Stimulated activated CD8-positive, alpha-beta memory T cell treated with anti-CD3 and anti-CD28 coated beads, Interleukin-7, amount 100 ng/mL, for 24 hours (primary cell): ENCODE measurements at places on chromosomes 12 and 14.

- DNase-seq, result no peak
Measured at GRCh38 chr12:70948976-70949336, 28.4 kb upstream of the PTPRR start.

- no peak for DNase-seq
Measured at GRCh38 chr14:92801917-92802316, 7.8 kb downstream of the GOLGA5 start.

GRCh38 chr12:108646600-108647579 lies 13.2 kb upstream of the SELPLG start:
- DNase-seq, result no peak

DNA sequence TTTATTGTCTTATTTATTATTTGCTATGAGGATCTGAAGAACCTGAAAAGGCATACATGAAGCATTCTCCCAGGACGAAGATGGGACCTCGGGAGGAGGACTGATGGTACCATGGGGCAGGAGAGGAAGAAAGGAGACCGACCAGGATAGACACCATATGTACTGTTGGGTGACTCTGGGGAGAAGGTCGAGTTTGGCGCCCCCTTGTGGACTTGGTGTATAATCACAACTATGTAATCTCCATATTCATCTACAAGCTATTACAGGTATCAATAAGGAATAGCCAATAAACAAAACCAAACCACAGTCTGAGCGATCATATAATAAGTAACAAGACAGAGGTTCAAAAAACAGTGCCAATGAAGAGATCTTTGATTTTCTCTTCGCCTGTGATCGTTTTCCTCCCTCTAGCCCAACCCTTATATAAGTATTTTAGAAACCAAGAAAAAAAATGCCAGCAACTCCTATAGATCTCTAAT lies 139.1 kb downstream of the SPTSSA start:
- DNase-seq, result peak; percentile 60

- no peak for DNase-seq
Measured at GRCh38 chr12:12870465-12870864, 20.9 kb upstream of the GPRC5A start.

GRCh38 chr12:85155791-85156190 lies 119.6 kb downstream of the LRRIQ1 start:
- DNase-seq, result no peak

DNA sequence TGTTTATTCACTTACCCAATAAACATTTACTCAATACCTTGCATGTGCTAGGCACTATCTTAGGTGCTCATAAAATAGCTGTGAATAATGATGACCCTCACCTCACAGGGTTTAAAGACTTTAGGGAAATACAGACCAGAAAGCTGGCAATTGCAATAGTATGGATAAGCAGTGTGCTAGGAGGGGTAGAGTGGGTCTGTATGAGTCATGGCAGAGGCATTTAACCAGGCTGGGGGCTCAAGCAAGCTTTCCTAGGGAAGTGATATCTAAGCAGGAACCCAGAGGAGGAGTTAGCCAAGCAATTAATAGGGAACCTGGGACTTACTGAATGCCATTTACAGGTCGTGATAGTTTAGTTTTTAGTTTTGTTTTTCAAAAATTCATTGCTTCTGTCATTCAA lies 123.9 kb upstream of the CCDC198 start:
- no peak for DNase-seq

GRCh38 chr14:70789961-70790360 lies 19.4 kb downstream of the MAP3K9 start:
- no peak for DNase-seq

DNA sequence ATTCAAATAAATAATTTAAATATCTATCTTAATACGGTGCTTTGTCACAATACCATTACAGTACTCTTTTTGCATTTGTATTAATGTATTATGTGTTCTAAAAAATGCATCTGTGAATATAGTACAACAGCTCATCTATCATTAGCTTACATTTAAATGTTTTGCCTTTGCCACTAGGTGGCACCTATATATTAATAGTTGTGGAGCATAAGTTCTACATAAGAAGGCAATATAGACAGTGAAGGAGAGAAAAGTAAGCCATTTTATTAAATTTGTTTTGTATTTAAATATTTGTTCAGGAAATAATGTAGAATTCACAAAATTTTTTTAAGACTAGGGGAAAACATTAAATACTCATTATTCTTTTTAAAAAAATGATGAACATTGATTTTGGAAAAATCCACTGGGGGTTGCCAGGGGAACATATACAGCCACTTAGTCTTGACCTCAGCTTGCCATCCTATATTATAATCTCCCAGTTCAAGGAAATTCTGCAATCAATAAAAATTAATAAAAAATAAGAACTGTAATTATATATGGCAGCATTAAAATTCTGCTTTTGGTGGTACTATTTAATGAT lies 9.8 kb downstream of the CCER1 start:
- no peak for DNase-seq

DNA sequence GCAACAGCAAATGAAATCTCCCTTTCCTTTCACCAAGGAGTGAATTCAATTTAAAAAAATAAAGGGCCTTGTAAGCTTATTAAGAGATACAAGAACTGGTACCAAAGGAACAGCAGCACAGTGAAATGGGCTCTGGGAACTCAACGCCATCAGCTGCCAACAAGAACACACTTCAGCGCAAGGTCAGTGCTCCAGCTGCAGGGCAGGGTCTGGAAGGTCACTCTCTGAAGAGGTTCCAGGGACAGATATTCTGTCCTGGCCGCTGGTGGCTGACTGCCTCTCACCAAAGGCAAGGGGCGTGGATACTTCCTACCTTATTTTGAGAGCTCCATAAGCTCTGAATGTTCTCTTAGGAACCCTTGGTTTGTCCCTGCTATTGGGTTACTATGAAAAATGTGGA lies 186.6 kb downstream of the CALM1 start:
- no peak for DNase-seq

DNA sequence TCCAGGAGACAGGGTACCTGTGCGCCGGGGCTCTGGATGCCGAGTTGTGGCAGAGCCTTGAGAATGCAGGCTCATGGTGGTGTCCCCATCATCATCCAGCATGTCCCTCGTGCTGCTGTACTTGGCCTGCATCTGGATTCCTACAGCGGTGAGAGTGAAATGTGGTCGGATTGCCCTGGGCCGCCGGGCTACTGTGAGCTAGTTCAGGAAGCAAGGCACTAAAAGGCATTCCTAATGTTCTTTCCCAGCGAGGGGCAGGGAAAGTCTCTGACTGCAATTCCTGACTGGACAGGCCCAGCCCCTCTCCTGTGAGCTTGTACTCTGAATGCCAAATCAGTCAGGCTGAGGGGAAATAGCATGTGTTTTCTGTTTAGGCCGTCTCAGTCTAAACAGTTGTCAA lies at the start of gene CLEC1A:
TSS of gene CLEC1A (minus strand) at position 195 of the 400 bp plus-strand sequence. CDS start at position 132, 63 bp downstream.
- DNase-seq, result no peak

- DNase-seq, result no peak
Measured at GRCh38 chr12:105861227-105861626, 277.5 kb downstream of the NUAK1 start.

DNA sequence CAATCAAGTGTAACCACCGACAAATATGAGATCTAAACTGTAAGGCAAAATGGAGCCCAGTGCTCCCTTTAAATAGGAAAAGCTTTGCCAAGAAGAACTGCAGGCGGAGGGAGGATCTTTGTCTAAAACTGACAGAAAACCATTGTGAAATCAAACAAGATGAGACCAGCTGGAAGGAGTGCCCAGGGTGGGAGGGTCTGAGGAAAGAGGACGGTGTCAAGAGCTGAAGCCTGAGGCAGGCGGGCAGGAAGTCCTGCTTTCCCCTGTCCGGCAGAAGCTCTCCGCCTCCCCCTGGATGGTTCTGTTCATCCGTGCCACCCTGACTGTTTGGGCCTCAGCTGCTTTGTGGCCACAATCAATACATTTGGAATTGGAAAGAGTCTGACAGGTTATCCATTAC lies 37.5 kb downstream of the CDC42BPB start:
- no peak for DNase-seq

DNA sequence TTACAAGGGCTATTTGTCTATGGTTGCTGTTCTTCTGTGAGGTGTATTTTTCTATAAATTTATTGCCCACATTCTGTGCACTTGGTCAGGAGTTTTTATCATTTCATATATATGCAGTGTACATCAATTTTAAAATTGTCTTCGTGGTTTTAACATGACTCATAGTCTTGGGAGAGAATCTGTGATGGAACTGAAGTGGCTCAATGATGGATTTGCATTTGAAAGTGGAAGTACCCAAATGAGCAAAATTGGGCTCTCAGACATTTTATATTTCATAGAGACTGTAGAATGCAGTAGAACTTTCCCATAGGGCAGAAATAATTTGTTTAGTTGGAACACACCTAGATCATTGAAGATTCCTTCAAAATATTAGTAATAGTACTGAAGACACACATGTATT lies 1.9 kb upstream of the SCFD1 start:
- no peak for DNase-seq

DNA sequence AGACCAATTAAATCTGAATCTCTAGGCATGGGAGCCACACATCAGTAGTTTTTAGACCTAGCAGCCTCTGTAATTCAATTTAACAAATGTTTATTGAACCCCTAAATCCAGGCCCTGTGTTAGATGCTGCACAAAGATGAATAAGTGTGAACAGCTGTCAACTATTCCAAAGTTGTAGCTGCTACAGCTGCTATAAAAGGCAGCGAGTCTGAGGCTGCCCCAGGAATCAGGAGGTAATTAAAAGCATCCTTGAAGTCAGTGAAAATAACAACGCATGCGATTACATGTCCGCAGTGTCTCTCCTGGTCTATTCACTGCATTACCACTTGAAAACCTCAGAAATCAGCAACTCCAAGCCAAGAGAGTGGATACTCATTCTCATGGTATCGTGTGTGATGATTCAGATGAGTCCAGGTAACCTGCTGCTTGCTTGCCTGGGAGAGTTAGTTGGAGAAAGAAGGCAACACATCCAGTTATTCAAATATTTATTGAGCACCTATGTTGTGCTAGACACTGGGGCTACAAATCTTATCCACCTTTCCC lies 34.9 kb upstream of the DDHD1 start:
- DNase-seq, result no peak

GRCh38 chr12:73277971-73278370 lies 1005.8 kb downstream of the TRHDE start:
- no peak for DNase-seq

DNA sequence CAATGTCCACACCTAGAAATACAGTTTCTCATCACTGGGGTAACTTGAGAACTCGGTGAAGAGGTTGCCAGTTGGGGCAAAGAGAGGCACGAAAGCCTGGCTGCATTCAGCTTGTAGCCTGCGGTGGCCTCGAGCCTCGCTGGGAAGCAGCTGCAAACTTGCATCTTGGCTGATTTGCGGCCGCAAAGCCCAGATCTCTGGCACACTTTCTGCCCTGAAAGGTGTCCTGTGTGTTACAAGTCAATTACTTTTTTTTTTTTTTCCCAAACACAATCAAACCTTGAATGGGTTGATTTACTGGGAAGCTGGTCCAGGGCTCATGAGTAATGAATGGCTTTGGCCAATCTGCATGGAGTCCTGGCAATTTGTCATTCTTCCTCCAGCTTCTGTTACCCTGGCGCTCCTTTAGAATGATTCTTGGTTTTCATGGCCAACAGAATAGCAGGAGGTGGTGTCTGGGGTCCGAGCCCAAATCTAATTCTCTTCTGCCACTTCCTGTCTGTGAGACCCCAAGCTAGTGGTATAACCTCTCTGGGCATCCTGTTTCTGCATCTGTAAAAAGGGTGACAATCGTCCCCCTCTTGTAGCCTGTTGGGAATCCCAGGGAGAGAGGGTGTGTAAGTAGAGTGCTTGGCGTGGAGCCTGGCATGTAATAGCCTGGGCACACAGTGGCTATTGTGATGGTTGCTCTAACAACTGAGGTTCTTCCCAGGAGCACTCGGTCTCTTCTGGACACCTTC lies 6.7 kb downstream of the BCL7A start:
- DNase-seq, result no peak

- no peak for DNase-seq
Measured at GRCh38 chr14:99067927-99068326, 204.1 kb downstream of the BCL11B start.

DNA sequence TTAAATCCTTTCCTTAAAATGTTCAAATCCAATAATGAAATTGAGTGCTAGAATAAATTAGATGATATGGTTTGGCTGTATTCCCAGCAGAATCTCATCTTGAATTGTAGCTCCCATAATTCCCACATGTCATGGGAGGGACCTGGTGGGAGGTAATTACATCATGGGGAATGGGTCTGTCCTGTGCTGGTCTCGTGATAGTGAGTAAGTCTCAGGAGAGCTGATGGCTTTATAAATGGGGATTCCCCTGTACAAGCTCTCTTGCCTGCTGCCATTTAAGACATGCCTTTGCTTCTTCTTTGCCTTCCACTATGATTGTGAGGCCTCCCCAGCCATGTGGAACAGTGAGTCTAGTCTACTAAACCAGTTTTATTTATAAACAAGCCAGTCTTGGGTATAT lies 508.5 kb downstream of the ETNK1 start:
- no peak for DNase-seq

DNA sequence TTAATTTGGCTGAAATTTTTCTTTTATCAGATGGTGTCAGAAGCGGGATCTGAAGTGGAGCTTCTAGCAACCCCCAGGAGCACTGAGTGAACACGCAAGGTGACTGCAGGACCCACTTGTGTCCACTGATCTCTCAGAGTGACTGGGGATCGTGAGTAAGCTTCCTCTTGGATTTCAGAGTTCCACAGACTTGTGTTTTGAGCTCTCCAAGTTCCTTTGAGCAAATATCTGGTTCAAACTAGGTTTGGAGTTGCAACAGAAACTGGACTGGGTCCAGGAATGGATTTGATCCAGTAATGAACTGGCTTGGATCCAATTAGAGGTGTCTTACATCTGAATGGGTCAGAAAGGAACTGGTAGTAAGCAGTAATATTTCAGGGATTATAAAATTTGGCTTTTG lies 24.7 kb upstream of the B4GALNT1 start:
- no peak for DNase-seq

DNA sequence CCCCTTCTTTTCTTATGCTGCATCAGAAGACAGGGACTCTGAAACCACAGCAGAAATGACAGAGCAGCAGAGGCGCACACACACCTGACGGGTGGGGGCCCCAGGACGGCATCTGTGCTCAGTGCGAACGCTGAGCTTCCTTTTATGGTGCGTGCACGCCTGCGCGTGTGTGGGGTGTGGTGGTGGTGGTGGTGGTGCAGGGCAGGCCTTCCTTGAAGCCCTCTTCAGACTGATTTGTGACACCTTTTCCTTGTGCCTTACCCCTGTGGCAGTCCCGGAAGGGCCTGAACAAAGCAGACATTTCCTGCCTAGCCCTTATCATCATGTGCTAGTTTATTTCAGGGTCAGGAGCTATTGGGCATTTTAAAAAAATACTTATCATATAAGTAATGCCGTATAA lies 75.7 kb downstream of the TSPAN9 start:
- no peak for DNase-seq

GRCh38 chr12:117890137-117890536 lies 78.7 kb downstream of the KSR2 start:
- DNase-seq, result no peak
